NCI-H2081 (cell line): ENCODE measurements at places on chromosomes 16 and 17.
A peak's percentile ranks its signal among the peaks of the same experiment; 100 is the strongest.

DNA sequence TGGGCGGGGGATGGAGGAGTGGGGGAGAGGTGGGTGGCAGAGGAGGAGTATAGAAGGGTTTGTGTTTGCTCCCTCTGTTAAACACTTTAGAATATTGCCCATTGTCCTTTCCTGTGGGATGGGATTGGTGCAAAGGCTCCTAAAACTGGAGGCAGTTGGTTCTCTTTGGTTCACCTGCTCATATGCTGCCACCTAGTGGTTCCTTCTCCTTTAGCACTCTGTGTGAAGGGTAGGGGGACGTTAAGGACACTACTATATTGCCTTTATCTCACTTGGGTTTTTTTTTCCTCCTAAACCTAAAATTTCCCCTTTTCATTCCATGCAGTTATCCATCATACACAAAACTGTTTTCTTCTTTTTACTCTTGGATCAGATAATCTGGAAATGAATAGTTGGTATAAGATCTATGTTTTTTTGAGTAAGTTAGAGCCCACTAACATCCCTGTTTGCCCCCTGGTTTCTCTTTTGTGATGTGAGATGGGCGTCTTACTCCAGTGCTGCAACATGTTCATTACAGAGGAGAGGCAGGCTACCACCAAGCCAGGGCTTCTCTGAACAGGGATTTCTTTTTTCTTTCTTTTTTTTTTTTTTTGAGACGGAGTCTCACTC, 23.8 kb downstream of the SNX11 start:
- peak; percentile 87 for DNase-seq

GRCh38 chr17:76734080-76734840, 2.9 kb downstream of the SRSF2 start:
- peak; percentile 52 for DNase-seq

DNA sequence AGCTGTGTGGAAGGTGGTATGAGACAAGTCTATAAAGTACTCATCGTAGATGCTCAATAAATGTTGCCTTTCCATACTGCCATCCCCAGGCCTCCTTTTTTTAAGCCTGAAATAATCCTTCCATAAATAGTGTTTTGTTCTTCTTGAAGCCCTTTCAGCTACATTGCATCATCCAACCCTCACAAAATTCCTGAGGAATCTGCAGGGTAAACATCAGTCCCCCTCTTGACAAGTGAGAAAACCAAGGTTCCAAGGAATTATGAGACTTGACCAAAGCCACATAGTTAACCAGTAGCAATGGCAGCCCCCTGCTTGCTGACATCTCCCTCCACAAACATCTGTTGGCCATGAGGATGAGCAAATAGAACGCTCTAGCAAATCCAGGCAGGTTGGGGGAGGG, 89.7 kb upstream of the CCL1 start:
- DNase-seq, result no peak

GRCh38 chr17:81491181-81491581, 21.4 kb downstream of the ACTG1 start:
- DNase-seq, result no peak

- DNase-seq, result no peak
Measured at GRCh38 chr17:76556765-76557367, 17.0 kb downstream of the PRCD start.

GRCh38 chr16:81638286-81638945, 140.7 kb upstream of the PLCG2 start:
- no peak for DNase-seq

- no peak for DNase-seq
Measured at GRCh38 chr17:19348806-19349205, 13.7 kb downstream of the B9D1 start.

GRCh38 chr17:50311483-50311882, 34.4 kb upstream of the XYLT2 start:
- no peak for DNase-seq

DNA sequence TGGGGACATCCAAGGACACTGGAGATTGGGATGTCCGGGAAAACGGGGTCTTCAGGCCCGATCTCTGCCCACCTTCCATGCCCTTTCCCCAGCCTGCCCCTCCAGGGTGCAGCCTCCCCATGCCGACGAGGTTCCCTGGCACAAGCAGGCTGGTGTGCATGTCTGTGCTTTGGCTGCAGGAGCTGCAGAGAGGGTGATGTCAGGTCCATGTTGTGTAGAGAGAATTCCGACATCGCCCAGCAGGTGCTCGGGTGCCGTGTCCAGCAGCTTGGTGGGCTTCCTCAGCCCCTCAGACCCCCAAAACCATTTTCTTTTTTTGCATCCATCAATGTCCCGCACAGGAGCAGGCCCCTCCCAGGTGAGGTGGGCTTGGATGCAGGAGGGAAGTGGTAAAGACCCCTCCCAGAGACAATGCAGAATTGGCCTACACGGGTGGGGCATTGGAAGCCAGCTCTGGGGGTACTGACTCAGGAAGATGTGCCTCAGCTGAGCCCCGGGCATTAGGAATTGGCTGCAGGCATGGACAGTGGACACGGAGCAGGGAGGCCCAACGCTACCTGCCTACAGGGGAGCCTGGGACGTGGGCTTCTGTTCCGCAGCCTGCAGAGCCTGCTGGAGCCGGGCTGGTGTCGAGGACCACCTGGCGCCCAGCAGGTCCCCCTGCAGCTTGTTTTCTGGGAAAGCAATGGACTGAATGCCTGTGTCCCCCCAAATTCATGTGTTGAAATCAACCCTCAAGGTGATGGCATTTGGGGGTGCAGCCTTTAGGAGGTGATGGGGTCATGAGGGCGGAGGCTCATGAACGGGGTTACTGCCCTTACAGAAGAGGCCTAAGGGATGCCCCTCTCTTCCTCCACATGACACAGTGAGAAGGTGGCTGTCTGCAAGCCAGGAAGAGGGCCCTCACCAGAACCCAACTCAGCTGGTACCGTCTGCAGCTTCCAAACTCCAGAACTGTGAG, 97.5 kb downstream of the METRNL start:
- no peak for DNase-seq

DNA sequence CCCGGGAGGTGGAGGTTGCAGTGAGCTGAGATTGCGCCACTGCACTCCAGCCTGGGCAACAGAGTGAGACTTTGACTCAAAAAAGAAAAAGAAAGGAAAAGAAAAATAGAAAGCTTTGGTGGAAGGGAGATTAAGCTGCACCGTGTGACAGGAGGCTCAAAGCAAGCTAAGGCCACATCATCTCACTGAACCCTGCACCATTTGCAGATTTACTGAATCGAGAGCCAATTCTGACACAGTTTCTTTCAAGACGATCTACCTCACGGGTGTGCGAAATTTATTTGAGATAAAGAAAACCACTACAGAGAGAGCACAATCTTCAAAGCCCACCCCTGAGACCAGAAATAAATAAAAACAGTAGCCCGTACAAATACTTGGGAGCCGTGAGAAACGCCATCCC, 49.6 kb downstream of the RTN4RL1 start:
- no peak for DNase-seq

DNA sequence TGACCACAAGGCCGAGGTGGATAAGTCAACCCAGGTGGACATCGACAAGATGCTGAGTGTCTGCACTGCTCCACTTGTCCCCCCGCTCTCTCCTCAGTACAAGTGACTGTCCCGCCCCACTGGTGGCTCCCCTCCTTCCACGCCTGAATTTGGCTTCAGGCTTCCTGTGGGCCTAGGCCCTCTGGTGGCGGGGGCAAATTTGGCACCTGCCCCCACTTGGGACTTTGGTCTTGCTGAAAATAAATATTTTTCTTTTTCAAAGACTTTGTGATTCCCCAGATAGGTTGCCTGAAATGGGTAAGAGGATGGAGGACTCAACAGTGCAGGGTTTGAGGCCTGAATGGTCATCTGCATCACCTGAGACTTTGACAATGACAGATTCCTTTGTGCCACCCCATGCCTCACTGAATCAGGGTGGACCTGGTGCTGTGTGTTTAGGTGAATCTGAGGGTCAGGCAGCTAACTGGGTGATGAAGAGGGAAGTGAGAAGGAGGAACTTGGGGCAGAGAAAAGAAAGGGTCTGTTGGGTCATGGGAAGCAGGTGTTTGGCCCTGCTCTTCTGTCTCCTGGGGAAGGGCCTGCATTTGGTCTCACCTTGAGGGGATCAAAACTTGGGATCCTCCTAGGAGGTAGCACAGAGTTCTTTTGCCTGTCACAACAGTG, 2.0 kb downstream of the C16orf86 start:
- DNase-seq, result no peak

DNA sequence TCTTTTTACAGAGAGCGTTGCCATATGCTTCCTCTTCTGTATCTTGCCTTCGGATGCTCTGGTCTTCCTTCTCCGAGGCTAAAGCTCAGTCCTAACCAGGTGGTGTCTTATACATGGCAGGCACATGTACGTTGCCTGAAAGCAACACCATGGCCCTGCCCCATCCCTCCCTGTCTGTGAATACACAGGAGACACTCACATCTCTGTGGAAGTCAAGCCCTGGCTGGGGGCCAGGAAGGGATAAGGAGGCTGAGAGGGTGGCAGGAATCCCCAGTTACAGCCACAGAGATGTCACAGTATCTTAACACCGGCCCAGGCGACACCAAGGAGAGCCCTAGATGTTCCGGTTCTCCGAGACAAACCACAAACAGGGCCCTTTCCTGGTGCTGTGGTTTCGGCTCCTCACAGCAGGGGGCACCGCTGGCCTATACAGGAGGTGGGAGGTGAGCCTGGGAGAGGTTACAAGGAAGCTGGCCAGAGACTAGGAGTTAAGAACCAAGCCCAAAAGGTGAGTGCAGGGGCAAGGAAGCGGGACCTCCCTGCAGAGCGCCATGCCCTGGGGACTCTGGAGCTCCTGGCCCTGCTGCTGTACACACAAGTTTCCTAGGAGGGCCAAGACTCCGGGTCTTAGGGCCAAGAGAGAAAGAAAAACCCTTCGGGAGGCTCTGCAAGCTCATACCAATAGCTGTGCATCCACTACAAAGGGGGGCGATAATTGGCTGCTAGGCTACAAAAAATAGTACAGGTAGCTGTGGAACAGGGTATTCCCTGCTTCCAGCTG, 41.7 kb downstream of the SRL start:
- DNase-seq, result no peak

DNA sequence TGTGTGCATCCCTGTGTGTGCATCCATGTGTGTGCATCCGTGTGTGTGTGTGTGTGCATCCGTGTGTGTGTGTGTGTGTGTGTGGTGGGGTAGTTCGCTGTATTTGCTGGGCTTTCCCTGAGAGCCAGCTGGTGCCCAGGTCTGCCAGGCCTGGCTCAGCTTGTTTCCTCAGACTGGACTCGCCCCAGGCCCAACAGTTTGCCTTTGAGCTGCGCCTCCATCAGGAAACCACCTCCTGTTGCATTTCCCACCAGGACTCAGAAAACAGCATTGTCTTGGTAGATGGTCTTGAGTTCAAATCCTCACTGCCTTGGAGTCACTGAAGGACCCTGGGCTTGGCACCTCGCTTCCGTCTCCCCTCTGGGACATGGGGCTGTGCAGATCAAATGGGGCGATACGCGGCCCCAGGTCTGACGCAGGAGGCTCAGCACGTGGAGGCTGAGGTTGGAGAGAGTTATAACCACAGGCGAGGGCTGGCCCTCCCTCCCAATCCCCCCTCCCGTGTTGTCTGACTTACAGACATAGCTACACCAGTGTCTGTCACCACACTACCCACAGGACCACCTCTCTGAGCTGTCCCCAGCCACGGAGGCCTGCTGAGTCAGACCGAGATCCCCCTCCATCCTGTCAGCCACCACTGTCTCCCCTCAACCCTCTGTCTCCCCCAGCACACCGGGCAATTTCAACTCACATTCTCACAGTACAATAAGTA, 4.7 kb downstream of the ITGAE start:
- DNase-seq, result no peak

GRCh38 chr16:1590366-1590765, 21.5 kb downstream of the IFT140 start:
- no peak for DNase-seq

DNA sequence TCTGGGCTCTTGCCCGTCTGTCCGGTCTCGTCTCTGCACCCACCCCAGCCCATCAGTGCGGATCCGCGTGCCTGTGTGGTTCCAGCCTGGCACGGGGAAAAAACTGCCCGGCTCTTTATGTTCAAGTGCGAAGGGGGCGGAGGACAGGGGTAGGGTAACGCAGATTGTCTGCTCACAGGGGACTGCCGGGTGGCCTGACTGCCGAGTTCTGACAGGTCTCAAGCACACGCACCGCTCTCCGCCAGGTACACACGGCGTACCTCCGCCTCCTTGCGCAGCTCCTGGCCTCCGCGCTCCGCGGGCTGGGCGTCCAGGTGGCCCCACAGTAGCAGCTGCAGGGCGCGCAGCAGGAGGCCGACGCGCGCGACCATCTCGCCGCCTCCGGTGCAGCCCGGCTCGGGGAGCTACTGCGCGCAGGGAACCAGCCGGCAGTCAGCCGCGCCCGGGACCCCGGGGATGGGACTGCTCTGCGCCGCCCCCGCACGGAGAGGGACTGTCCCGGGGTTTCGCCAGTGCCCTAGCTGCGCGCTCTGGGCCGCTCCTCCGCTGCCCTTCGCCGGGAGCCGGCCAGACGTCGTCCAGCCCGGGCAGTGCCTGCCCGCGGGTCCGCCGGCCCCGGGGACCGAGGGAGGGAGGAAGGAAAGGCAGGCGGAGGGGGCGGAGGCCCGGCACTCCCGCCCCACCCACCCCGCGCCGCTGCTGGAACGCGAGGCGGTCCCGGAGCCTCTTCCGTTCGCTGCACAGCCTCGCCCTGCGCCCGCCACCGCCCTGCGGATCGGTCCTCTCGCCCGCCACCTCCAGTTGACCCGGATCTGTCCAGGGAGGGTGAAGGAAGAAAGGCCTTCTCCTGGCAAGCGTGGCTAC, at the start of gene MMP28:
TSS of gene MMP28 (minus strand) at position 635 of the 864 bp plus-strand sequence. CDS start at position 371, 264 bp downstream.
- DNase-seq, result peak; percentile 35

DNA sequence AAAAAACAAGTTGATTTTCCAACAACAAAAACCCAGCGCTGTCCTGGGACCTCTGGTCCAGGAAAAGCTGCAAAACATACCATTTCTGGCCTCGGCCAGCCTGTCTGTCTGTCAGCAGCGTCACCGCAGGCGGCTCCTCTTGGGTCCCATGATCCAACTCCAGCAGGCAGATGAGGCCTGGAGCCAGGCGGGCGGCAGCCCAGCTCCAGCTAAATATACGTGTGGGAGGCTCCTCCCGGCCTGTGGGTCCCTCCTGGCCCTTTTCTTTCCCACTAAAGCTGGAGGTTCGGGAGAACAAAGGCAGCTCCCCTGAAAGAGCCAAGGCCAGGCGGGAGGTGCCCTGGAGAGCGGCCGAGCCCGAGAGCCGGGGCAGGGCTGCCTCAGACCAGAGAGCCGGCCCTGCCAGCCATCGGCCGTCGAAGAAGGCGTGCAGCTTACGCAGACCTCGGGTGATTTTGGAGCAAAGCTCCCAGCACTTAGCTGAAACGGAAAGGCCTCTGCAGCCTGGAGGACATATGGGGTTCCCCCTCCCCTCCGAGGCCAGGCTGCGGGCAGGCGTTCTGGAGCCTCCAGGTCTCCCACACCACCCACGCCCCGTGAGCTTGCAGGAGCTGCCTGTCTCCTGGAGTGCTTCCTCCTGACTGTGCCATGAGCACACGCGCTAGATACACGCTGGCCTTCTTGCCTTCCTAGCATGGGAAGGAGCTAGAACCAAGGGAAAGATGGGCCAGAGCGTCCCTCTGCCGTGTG, 19.9 kb upstream of the JPH3 start:
- no peak for DNase-seq

DNA sequence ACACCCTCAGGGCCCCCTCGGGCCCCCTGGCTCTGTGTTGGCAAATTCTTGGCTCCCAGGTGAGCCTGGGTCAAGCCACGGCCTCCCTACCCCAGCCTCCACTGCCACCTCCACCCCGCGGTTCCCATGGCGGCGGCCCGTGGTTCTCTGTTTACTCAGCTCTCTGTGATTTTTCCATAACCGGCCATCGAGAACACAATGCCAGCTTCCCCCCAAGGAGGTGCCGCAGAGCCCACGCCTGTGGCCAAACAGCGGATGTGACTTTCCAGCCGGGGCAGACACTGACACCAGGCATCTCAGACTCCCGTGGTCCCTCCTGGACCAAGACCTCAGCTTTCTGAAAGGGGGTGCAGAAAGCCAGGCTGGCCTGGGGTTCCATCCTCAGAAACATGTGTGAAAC, 21.6 kb upstream of the ATP2A3 start:
- DNase-seq, result no peak

- no peak for DNase-seq
Measured at GRCh38 chr16:87076950-87077749, 240.0 kb downstream of the C16orf95 start.
